ENCODE measurements at places on chromosomes 7 and 10.

- DNase-seq: no peak
Measured at GRCh38 chr10:76640806-76641205, 996.8 kb downstream of the KCNMA1 start.

DNA sequence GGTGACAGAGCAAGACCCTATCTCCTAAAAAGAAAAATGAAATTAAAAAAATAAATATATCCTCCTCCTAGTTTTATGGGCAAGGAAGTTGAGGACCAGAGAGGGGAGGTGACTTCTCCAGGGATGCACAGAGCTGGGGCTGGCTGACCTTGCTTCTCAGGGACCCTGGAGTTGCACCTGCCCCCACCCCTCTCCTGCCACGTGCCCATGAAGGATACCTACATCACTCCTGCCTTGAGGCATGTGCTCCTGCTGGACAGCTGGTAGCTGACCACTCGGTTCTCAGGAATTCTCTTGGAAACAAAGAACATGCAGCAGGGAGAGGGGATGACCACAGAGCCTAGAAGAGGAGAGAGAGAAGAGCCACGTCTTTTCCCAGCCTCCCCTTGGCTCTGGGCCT lies 522 bp downstream of the CCL24 start:
- no peak for DNase-seq

DNA sequence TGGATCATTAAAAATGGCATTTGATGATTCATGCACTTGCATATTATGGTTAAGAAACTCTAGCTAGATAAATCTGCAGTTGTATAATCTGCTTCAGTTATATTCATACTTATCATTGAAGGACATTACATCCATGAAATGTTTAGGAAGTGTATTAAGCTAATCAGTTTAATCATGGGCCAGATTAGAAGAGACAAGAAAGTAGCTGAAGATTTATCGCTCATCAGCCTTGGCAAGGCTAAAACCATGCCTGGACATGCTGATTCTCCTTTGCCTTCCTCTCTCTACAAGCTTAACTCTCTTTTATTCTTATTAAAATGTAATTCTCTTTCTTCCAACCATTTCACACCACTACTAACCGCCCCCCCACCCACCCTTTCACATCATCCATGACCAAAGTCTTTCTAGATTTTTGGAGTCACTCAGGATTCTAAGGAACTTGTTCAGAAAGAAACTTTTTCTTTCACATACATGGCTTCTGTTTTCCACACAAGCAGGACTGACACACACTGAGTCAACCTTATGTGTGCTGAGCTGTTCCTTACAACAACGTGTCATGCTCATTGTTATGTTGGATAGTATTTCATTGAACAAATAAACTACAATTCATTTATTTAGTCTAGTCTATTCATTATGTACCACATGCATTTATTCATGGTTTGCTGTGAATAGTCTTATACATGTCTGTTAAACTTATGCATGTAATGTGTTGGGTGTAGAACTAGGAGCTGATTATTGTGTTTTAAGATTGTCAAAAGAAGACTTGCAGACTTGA lies 227.3 kb upstream of the SP8 start:
- no peak for DNase-seq

- DNase-seq: no peak
Measured at GRCh38 chr10:120841522-120842189, 9.5 kb upstream of the WDR11 start.

- DNase-seq: no peak
Measured at GRCh38 chr10:97454330-97455036, 8.5 kb downstream of the ZDHHC16 start.

DNA sequence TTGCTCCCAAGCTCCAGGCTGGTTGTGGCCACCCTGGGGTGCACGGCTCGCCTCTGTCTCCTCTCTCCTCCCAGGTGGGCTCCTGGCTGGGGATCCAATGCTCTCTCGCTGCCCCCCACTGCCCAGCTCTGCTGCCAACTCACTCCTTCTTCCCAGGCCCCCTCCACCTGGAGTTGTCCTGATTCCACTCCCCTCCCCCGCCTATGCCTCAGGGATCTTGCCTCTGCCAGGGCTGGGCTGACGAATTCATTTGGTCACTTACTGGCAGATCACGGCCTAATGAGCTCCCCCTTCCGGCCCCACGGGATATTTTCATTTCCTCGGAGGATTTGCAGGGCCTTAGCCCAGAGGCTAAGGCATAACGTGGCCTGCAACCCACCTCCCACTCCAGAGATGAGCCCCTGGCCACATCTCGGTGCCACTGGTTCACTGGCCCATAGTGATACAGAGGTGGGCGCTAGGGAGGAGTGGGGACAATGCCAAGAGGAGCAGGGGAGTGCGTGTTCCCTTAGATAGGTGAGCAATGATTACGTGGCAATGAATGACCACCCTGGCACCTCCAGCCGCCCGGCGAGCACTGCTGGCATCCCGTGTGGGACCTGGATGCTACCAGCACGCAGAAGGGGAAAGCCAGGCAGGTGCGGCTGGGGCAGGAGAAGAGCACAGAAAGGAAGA lies 344.6 kb upstream of the SHH start:
- DNase-seq: no peak

GRCh38 chr7:103119791-103120291 lies 29.1 kb downstream of the NAPEPLD start:
- no peak for DNase-seq

GRCh38 chr10:114073395-114074186 lies 29.9 kb downstream of the ADRB1 start:
- DNase-seq: no peak

- no peak for DNase-seq
Measured at GRCh38 chr7:16685535-16685934, 39.6 kb downstream of the BZW2 start.
